LHCN-M2 (cell line): ENCODE measurements at places on chromosomes 13 and 19. TPM values are rescaled to one million over a fixed set of nuclear protein-coding genes. Genes with fewer than 3 reads are reported as not detected.

The SAFB2 gene
- 17.6 and 23.2 TPM in 2 replicates for total RNA-seq

The ARHGAP45 gene
- total RNA-seq = 0.13 and 0.57 TPM in 2 replicates

The BEST2 gene
- 0.45 and 0.98 TPM in 2 replicates for total RNA-seq

The CEACAM19 gene
- 0.06 and 0.13 TPM in 2 replicates for total RNA-seq

The DCT gene
- total RNA-seq = 0.06 TPM in 1 of 2 replicates, not detected in the other

GRCh38 chr19:43778651-43779050, 2.1 kb downstream of the KCNN4 start:
- DNase-seq = no peak

GRCh38 chr19:55369653-55370304, 484 bp downstream of the IL11 start:
- DNase-seq = peak; percentile 57

GRCh38 chr19:18865973-18866799, 29.8 kb downstream of the CERS1 start:
- DNase-seq = no peak

DNA sequence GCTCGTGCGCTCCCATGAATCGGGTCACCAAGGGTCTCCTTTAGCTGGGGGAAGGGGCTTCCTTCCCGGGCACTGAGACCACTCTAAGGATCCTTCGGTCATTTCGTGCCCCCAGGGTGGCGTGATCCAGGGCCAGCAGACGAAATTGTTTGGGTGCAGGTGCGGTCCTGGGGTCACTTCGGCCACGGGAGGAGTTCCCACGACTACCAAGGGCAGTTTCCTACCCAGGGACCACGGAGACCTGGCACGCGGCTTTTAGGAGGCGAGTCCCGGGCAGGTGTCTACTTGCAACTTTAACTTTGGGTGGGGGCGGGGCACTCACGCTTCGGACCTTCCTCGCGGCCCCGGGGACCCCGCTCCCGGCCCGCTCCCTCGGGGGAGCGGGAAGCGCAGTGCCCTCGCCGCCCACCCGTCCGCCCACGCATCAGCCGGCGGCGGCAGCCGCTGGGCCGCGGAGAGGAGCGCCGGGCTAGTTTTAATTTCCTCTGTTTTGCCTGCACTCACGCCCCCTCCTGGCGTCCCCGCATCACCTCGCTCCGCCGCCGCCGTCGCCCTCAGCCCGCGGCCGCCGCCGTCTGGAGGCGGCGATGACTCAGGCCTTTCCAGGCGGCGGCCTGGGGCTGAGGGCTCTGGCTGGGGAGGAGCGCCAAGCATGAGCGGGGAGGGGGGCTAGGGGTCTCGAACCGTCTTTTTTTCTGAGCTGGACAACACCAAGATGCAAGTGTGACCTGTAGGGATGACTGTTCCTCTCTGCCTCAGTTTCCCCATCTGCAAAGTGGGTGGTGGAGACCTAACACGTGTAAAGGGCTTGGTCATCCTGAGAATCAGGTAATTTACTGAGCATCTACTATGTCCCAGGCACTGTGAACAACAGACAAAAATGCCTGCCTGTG, 21.8 kb downstream of the OLFM2 start:
- peak; percentile 52 for DNase-seq
